ENCODE measurements at places on chromosomes 2 and 18. TPM values are rescaled to one million over a fixed set of nuclear protein-coding genes. Genes with fewer than 3 reads are reported as not detected.

DNAH6 gene
- 1.8 TPM for total RNA-seq

CAPN14 gene
- total RNA-seq: 0.11 TPM

SCYGR3 gene
- total RNA-seq: not detected

UGT1A6 gene
- 1.3 TPM for total RNA-seq

DPP4 gene
- 0.38 TPM for total RNA-seq

MFSD6 gene
- total RNA-seq: 15.7 TPM

HNMT gene
- 3.9 TPM for total RNA-seq

RAB27B gene
- total RNA-seq: 3.5 TPM

CRYBA2 gene
- total RNA-seq: not detected

C2orf80 gene
- 15.9 TPM for total RNA-seq

MAPK4 gene
- 10.6 TPM for total RNA-seq

IL1F10 gene
- not detected for total RNA-seq

PXDN gene
- 0.84 TPM for total RNA-seq

AOX1 gene
- 1.3 TPM for total RNA-seq

MC2R gene
- total RNA-seq: 0.44 TPM

ARPC2 gene
- 127 TPM for total RNA-seq

RAB10 gene
- 84.1 TPM for total RNA-seq

HTR2B gene
- 0.46 TPM for total RNA-seq

STPG4 gene
- total RNA-seq: 0.13 TPM

CPS1 gene
- total RNA-seq: 15.6 TPM

LDLRAD4 gene
- 1.5 TPM for total RNA-seq

LAPTM4A gene
- total RNA-seq: 346 TPM

SCG2 gene
- 912 TPM for total RNA-seq

NXPH2 gene
- total RNA-seq: not detected

REG3G gene
- 0.23 TPM for total RNA-seq

PAIP2B gene
- 10.4 TPM for total RNA-seq

PLEKHH2 gene
- 1.1 TPM for total RNA-seq

C1QL2 gene
- total RNA-seq: 0.83 TPM

DSG1 gene
- total RNA-seq: 0.45 TPM

FBXO48 gene
- total RNA-seq: 0.88 TPM

GALNT3 gene
- total RNA-seq: 0.77 TPM

CGREF1 gene
- total RNA-seq: 18.3 TPM

CHCHD5 gene
- total RNA-seq: 36.6 TPM

STARD6 gene
- total RNA-seq: 0.26 TPM

SH3RF3 gene
- total RNA-seq: 8.9 TPM

ITGA6 gene
- 22.1 TPM for total RNA-seq

EVA1A gene
- 5.4 TPM for total RNA-seq

REG3A gene
- total RNA-seq: not detected

GPR35 gene
- total RNA-seq: 0.45 TPM

CTNNA2 gene
- total RNA-seq: 6.7 TPM

TMEM237 gene
- 22.8 TPM for total RNA-seq

LYG2 gene
- not detected for total RNA-seq

YES1 gene
- total RNA-seq: 43.8 TPM

COL6A3 gene
- total RNA-seq: 288 TPM
